ENCODE measurements at places on chromosomes 7 and 10.

GRCh38 chr10:987870-988666 lies at the start of gene GTPBP4:
Gene GTPBP4 (plus strand): TSS chr10:988434. CDS start chr10:988480, 46 bp downstream.
- DNase-seq, result peak; percentile 87

GRCh38 chr10:114436941-114437340 lies 32.6 kb upstream of the AFAP1L2 start:
- no peak for DNase-seq

GRCh38 chr10:95328013-95328412 lies 37.2 kb upstream of the PDLIM1 start:
- no peak for DNase-seq

- no peak for DNase-seq
Observed at GRCh38 chr10:87852089-87852488, 11.2 kb downstream of the KLLN start.

DNA sequence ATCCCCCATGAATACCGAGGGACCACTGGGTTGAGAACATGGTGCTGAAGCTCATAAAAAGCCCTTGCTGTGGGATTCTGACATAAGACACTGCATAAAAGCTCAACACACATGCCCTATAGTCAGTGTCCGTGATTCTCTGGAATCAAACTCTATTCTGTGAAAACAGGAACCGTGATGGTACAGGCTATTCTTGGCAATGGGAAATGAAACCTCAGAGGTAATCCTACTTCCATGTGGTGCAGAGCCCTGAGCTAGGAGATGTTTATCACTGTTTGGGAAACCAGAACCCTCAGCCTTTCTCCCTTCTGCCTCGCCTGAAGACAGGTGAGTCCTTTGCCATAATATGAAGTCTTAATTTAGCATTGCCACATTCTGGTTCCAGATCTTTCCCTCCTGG lies 80.8 kb upstream of the PRSS1 start:
- peak; percentile 26 for DNase-seq

- DNase-seq, result no peak
Observed at GRCh38 chr10:133030126-133030525, 57.6 kb upstream of the ADGRA1 start.

DNA sequence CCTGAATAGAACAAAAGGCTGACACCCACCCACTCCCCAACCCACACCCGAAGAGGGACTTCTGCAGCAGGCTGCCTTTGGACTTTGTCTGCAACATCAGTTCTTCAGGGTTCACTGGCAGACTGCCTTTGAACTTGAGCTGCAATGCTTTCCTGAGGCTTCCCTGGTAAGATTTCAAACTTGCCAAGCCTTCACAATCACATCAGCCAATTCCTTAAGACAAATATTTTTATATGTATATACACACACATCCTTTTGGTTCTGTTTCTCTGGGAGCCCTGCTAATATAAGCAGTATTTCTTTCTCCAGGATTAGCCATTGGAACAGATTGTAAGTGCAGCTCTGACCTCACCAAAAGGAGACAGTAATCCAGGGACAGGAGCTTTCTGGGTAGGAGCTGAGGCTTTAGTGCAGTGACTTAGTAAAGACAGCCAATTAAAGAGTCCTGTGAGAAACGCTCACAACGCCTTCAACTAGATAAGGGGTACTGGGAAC lies 55.6 kb upstream of the KMT2E start:
- DNase-seq, result no peak

GRCh38 chr10:34816501-34817002 lies 1.5 kb upstream of the PARD3 start:
- DNase-seq, result no peak

DNA sequence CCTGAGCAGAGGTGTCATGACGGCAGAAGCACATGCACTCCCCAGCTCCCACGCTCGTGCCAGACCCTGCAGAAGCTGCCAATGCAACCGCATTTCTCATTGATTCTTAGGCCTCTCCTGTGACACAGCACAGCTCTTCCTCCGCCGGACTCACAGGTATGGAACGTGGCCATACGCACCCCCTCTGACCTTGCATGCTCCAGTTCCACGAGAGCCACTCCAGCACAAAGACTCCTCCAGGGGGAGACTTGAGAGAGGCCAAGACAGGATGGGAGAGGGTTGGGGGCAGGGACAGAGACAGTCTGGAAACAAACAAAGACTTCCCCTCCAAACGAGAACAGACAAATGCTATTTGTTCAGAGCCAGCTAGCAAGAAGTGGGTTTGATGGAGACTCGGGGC lies 124.3 kb upstream of the PPP2R2D start:
- DNase-seq, result no peak

DNA sequence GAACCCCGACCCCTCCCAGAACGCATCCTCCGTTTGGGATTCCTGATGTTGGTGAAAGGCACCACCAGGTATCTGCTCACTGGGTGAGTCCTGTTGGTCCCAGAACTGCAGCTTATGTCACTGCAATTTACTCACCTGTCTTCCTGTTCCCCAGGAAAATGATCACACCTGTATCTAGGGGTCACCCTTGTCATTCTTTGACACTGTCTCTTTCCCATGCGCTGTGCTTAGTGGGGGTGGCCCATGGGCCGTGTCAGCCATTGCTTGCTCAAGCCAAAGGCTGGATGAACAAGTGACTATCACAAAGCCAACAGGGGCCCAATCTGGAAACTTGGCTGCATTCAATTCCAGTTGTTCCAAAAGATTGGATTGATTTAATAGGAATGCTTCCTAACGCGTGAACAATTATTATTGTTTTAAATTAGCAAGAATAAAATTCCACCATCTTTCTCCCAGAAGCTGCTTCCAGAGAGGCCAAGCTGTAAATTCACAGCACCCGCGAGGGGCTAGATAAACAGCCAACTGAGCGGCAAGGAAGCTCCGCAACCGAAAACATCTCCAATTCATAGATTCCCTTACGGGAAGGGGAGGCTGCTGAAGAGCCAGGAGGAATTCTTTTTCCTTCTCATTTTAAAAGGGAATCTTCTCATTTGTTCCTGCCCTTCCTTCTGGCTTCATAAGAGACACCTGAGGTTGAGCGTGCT lies 134.8 kb upstream of the ZMIZ1 start:
- DNase-seq, result no peak

DNA sequence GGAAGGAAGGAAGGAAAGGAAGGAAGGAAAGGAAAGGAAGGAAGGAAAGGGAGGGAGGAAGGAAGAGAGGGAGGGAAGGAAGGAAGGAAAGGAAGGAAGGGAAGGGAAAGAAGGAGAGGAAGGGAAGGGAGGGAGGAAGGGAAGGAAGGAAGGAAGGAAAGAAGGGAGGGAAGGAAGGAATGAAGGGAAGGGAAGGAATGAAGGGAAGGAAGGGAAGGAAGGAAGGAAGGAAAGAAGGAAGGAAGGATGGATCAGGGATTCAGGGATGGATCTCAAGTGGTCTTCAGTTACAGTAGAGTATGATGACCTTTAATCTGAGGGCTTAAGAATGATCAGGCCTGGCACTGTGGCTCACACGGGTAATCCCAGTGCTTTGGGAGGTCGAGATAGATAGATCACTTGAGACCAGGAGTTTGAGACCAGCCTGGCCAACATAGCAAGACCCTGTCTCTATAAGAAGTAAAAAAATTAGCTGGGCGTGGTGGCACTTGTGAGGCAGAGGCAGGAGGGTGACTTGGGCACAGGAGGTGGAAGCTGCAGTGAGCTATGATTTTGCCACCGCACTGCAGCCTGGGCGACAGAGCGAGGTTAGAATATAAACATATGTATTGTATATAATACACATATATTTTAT lies 760 bp upstream of the FOXK1 start:
- no peak for DNase-seq

GRCh38 chr10:80535671-80536360 lies 1.9 kb upstream of the SH2D4B start:
- peak; percentile 42 for DNase-seq

DNA sequence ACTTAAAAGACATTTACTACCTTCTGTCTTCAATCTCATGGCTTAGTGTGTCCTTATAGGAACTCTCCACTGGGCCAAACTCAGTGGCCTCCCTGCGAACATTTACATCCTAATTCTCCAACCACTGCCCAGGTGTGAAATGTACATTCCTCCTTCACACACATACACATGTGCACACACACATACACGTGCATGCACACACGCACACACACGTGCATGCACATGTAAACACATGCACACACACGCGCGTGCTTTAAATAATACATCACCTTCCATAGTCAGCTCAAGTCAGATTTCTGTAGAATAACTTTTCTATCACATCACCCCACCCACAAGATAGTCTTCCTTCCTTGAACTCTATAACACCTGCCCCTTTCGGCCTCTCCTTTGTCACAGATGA lies 216.5 kb downstream of the TMEM178B start:
- DNase-seq, result no peak

DNA sequence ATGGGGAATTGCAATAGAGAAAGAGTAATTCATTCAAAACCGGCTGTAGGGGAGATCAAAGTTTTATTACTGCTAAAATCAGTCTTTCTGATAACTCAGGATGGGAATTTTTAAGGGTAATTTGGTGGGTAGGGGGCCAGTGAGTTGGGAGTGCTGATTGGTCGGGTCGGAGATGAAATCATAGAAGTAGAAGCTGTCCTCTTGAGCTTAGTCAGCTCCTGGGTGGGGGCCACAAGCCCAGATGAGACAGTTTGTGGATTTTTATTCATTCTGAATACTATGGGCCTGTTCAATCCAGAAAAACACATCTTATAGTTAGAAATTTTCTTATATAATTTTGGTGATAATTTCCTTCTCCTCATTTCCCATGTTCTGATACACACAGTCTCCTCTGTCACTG lies 25.4 kb downstream of the CALD1 start:
- DNase-seq, result no peak

DNA sequence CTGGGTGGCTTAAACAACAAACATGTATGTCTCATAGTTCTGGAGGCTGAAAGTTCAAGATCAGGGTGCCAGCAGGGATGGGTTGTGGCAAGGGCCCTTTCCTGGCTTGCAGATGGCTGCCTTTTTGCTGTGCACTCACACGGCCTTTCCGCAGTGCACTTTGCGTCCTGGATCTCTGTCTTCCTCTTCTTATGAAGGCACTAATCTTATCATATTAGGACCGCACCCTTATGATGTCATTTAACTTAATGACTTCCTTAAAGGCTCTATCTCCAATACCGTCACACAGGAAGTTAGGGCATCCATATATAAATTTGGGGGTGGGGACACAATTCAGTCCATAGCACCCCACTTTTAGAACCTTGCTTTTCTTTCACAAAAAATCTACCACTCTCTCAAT lies 255.2 kb downstream of the SNX13 start:
- DNase-seq, result no peak

GRCh38 chr7:38796626-38797501 lies 112.1 kb downstream of the VPS41 start:
- DNase-seq, result peak; percentile 19

- DNase-seq, result no peak
Observed at GRCh38 chr7:14125998-14126397, 136.5 kb upstream of the ETV1 start.

- DNase-seq, result no peak
Observed at GRCh38 chr7:1883834-1884582, 213.9 kb downstream of the ELFN1 start.

GRCh38 chr7:21281193-21281592 lies 146.7 kb upstream of the SP4 start:
- no peak for DNase-seq

GRCh38 chr10:69938541-69938991 lies 114.1 kb upstream of the MACROH2A2 start:
- DNase-seq, result no peak

DNA sequence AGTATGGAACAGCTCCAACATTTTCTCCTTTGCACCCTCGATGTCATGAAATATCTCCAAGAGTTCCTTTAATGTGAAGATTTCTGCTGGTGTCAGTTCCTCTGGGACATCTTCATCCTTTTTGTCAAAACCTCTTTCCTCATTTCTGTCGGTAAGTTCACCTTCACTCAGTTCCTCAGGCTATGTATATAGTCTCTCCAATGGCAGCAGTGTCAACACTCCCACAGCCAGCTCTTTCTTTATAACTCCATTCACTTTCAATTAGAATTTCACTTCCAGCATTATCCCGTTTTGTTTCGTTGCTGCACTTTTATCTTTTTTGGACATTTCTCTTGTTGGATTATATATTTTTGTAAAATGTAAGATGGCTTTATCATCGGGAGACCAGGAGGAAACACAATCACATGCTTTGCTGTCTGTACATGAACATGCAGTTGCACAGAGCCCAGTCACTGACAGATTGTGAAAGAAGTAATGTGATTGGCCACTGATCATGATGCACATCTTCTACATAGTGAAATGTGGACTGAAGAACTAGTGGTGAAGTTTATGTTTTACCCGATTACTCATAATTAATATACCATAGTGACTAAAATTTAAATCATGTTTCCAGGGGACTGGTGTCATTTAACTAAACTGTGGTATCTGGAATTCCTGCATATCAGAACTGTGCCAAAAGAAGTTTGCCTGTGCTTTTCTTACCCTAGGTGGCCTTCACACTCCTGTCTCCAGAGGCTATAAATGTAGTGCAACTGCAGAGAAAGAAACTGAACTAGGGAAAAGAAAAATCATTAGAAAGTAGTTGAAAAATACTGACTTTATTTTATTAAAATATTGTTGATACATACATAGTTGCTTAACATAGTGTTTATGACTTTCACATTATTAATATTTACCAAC lies 289.6 kb downstream of the PPP1R3A start:
- no peak for DNase-seq

- DNase-seq, result no peak
Observed at GRCh38 chr7:18212758-18213157, 185.1 kb upstream of the PRPS1L1 start.

DNA sequence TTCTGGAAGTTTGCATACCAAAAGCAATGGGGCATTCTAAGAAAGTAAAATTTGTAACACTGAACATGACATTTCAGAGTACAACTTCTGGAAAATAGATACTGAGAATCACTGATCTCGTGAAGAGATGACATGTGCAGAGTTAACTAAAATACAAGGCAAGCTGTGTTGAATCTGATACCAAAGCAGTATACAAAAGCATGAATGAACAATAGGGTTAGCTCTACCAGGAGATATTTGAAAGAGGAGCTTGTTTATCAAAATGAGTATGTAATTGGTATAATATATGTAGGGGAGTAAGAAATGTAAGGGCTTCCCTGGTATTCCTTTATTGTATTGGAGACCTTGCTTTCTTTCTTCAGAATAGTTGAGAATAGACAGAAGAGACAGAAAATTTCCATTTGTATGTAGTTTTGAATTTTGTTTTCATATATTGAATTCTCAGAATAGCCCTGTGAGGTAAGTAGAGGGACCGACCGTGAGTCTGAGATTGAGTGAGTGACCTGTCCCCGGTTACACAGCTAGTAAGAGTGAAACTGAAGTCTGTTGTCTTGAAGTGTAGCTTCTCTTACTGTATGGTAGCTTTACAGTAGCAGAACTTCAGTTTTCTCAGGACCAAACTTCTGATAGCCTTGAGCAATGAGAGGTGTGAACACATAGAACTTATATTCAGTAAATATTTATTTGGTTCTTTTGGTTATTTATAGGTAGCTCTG lies 5.0 kb downstream of the HBP1 start:
- DNase-seq, result no peak

GRCh38 chr7:46478046-46478445 lies 557.0 kb upstream of the IGFBP3 start:
- DNase-seq, result no peak

GRCh38 chr7:151706277-151707104 lies 170.4 kb downstream of the PRKAG2 start:
- DNase-seq, result no peak
